Right cardiac atrium (tissue), 5 donors: ENCODE measurements at places on chromosomes 5 and 9.

- peak; percentile 11 for DNase-seq
Measured at GRCh38 chr5:982377-983237, 26.0 kb upstream of the NKD2 start.

DNA sequence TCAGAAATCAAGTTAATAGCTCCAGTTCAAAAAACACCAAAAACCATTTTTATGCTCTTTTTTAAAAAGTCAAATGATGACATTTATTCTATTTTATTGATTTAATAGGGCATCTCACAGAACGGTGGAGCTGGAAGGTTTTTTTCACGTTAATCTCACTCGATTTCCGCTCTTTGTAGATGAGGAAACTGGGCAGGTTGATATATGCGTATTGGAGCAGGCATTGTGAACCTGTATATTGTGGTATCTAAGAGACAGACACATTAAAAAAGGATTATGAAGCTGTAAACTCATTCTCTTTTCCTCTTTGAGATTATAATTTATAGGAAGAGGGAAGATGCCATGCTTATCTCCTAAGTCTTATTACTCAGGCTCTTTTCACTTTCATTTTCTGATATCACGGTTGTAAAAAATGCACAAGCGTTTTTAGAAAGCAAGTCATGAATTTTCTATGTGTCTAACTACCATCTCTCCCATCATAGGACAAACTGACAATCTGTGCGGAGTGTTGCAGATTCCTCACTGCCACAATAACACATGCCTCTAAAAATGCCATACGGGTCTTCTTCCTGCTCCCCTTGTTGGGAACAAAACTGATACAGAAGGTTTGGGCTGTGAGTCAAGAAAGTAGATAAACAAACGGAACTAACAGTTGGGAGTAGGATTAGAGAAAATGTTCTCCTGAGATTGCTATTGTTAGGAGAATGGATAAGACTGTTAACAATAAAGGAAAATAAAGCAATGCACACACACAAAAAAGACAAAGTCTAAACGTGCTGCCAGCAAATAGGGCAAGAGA, 1997.7 kb downstream of the MAT2B start:
- no peak for DNase-seq

DNA sequence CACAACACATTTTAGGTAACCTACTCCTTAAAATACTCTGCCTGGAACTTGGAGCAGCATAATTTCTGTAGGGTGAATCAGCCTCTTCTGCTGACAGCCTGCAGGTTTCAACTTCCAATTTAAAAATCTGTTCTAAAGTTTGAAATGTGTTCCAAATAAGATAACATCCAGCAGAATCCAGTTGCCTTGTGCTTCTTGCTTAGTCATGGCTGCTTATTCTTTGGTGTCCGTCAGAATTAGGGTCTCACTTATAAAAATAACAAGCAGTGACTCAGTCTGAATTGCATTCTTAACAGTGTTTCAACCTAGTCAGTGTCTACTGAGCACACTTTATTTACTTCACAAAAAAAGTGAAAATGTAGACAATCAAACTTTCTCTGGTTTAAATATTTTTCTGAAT, 3.7 kb downstream of the CDH6 start:
- DNase-seq = no peak

DNA sequence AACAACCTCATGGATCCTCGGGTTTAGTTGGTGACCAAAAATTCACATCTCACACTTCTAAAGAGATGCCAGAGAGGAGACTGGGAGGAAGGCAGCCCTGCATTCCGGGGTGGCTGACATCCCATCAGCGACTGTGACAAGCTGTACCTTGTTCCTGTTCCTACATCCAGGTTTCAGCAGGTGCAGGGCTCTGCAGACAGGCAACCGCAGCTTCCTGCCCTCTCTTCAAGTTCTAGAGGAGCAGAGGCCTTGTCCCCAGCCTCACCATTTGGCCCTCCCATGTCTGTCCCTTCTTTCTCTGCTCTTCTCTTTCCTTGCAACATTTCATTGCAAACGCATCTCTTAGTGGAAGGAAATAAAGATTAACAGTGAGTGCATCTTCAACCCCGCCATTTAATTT, 454.6 kb downstream of the IRX1 start:
- no peak for DNase-seq
